ENCODE measurements at places on chromosomes 1 and 21.

GRCh38 chr1:220924331-220924970 lies 45.2 kb downstream of the HLX start:
- no peak for DNase-seq

- DNase-seq: no peak
These were observed 13.5 kb downstream of the LRRC53 start for GRCh38 chr1:74498901-74499300.

- DNase-seq: no peak
These were observed 1.2 kb downstream of the TEKT2 start for GRCh38 chr1:36085126-36085525.

GRCh38 chr1:60753036-60753900 lies 329.1 kb upstream of the NFIA start:
- DNase-seq: no peak

Measured in NCI-H774 (cell line).